ENCODE measurements at places on chromosomes 7 and 10. TPM values are rescaled to one million over a fixed set of nuclear protein-coding genes. Genes with fewer than 3 reads are reported as not detected.

GRCh38 chr10:116263870-116264655, 8.9 kb downstream of the GFRA1 start:
- DNase-seq = no peak

The OR2A1 gene
- not detected for total RNA-seq

The PAPSS2 gene
- 106 TPM for total RNA-seq

- no peak for DNase-seq
Measured at GRCh38 chr7:77665161-77665560, 31.1 kb upstream of the RSBN1L start.

DNA sequence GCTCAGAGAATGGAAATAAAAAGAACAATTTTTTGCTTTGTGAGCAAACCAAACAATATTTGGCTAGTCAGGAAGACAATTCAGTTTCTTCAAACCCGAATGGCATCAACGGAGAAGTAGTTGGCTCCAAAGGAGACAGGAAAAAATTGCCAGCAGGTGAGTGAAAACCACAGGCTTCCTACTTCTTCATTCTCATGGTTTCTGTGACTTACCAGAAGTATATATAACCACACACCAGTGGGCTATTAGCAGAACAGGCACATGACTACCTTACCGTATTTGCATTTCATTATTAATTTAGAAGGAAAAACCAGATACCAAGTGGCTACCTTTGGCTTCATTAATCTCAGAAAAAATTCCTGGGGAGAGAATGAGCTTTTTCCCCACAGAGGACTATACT, 8.8 kb downstream of the TDRD1 start:
- no peak for DNase-seq

The PLCE1 gene
- total RNA-seq = 0.61 TPM
